ENCODE measurements at places on chromosomes 1 and 21. TPM values are rescaled to one million over a fixed set of nuclear protein-coding genes. Genes with fewer than 3 reads are reported as not detected.

GRCh38 chr21:45831991-45832740, 149.4 kb upstream of the COL6A1 start:
- no peak for DNase-seq

DNA sequence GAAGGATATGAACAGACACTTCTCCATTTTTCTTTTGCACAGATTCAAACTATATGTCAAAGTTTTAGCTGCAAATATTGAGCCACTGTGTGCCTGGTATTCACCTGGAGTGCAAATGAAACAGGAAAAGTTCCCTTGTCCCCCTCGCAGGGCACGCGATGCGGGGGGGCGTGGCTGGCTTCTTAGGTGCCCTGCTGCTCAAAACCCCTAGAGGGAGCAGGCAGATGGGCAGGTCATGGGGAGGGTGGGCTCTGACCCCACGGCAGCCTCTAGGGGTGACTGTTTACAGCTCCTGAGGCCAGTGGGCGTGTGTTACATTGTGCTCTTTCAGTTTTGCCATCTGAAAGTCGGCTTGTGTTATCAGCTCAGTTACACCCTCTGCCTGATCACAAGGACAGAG, 931.2 kb upstream of the B3GALT2 start:
- peak; percentile 5 for DNase-seq

GRCh38 chr21:34367320-34367935, 3.6 kb downstream of the KCNE2 start:
- peak; percentile 72 for DNase-seq

DNA sequence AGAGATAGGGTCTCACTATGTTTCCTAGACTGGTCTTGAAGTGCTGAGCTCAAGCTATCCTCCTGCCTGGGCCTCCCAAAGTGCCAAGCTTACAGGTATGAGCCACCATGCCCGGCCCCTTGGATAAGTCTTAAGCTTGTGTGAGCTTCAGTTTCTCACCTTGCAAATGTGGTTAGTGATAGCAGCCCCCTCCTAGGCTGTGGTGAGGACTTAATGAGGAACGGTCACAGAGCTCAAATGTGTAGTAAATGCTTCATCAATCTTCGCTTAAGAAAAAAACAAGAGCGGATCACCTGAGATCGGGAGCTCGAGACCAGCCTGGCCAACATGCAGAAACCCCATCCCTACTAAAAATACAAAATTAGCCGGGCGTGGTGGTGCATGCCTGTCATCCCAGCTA, 3.0 kb downstream of the CNR2 start:
- no peak for DNase-seq

RBBP5 gene
- 22.6 TPM for total RNA-seq

KRTAP10-4 gene
- total RNA-seq: not detected

OR2G2 gene
- not detected for total RNA-seq

OR6N1 gene
- total RNA-seq: not detected

PRDM16 gene
- total RNA-seq: 3.1 TPM

LCE1F gene
- not detected for total RNA-seq

SMIM12 gene
- 25.1 TPM for total RNA-seq

KRTAP12-2 gene
- not detected for total RNA-seq

HHAT gene
- total RNA-seq: 4.5 TPM

Data from Daoy (cell line).